Mesenchymal stem cell (in vitro differentiated cells and primary cell): ENCODE measurements at places on chromosomes 7 and 10.

DNA sequence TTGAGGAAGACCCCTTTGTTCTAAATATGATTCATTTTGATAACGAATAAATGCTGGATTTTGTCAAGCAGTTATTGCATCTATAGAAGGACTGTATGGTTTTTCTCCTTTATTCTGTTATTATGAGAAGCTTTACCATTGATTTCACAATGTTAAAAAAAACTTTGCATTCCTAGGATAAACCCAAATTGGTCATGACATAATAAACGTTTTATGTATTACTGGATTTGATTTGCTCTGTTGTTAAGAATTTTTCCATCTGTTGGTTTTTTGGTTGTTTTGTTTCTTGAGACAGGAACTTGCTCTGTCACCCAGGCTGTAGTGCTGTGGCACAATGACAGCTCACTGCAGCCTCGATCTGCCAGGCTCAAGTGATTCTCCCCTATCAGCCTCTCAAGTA is 2.2 kb upstream of the DNA2 start:
- DNase-seq = no peak

- DNase-seq = peak; percentile 54
Measured at GRCh38 chr10:73262105-73262730, 9.8 kb upstream of the MRPS16 start.

DNA sequence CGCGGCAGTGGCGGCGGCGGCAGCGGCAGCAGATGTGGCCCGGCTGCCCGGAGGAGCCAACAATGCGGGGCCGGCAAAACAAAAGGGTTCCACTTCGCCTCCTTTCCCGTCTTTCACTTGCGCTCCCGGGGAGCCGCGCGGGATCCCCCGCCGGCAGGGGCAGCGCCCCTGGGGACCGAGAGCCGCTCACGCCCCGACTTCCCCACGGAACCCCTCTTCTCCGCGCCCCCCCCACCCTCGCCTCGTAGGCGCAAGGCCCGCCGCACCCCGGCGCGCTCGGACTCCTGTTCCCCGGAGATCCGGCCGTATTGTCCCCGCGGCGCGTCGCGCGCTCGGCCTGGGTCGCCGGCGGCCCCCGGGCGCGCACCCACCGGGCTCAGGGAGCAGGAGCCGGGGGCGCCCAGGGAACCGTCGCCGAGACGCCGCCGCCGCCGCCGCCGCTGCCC is 854 bp downstream of the CTBP2 start:
- peak; percentile 33 for DNase-seq

DNA sequence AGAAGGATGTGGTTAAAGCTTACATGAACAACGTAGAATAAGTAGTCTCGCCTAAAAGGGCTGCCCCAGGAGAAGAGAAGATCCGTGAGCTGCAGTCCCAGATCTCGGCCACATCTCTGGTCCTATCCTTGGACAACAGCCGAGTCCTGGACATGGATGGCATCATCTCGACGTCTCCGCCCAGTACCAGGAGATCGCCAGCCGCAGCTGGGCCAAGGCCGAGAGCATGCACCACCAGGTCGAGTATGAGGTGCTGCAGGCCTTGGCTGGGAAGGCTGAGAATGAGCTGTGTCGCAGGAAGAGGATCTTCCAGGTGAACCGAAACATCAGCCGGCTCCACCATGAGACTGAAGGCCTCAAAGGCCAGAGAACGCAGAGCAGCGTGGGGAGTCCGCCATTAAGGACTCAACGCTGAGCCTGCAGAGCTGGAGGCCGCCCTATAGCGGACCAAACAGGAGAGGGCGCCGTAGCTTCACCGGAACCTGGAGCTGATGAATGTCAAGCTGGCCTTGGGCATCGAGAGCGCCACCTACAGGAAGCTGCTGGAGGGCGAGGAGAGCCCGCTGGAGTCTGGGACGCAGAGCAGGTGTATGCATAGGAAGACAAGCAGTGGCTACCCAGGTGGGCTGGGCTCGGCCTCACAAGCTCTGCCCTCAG is 22.2 kb downstream of the LIPK start:
- no peak for DNase-seq
